Progenitor cell of endocrine pancreas (in vitro differentiated cells): ENCODE measurements at places on chromosomes 13 and 19. TPM values are rescaled to one million over a fixed set of nuclear protein-coding genes. Genes with fewer than 3 reads are reported as not detected.

The GZMM gene
- total RNA-seq: 0.31 TPM in 1 of 2 replicates, not detected in the other

The PCSK4 gene
- total RNA-seq: 32.9 and 37.7 TPM in 2 replicates

The KIRREL2 gene
- 97.5 and 100.0 TPM in 2 replicates for total RNA-seq

The WDR87 gene
- 0.02 TPM in 1 of 2 replicates, not detected in the other for total RNA-seq

The FSD1 gene
- total RNA-seq: 22.2 and 25.1 TPM in 2 replicates

The EBI3 gene
- total RNA-seq: not detected in 2 replicates

The C1QTNF9 gene
- total RNA-seq: not detected in 2 replicates

The ZNF415 gene
- 13.6 and 18.1 TPM in 2 replicates for total RNA-seq

The CYP4F11 gene
- not detected in 2 replicates for total RNA-seq

The STARD13 gene
- 11.6 and 11.7 TPM in 2 replicates for total RNA-seq

The SRRM5 gene
- total RNA-seq: 0.64 and 0.79 TPM in 2 replicates

The SLC6A16 gene
- total RNA-seq: 10.5 and 11.8 TPM in 2 replicates

The LGALS7 gene
- 0.91 TPM in 1 of 2 replicates, not detected in the other for total RNA-seq

The ZNF446 gene
- total RNA-seq: 17.7 and 19.4 TPM in 2 replicates

The ZIC2 gene
- 0.13 TPM in 1 of 2 replicates, not detected in the other for total RNA-seq

The LIN7B gene
- 7.0 and 9.3 TPM in 2 replicates for total RNA-seq

The NXNL1 gene
- not detected in 2 replicates for total RNA-seq

The ATP1A3 gene
- total RNA-seq: 0.29 TPM in 2 replicates

The KLK6 gene
- 0.62 and 1.2 TPM in 2 replicates for total RNA-seq

The CABP5 gene
- not detected in 2 replicates for total RNA-seq

The TRIM28 gene
- total RNA-seq: 699 and 731 TPM in 2 replicates

The FREM2 gene
- 75.3 and 92.8 TPM in 2 replicates for total RNA-seq

The IFI30 gene
- not detected in 2 replicates for total RNA-seq

The PSG1 gene
- total RNA-seq: not detected in 2 replicates

The RGL3 gene
- total RNA-seq: 266 and 284 TPM in 2 replicates

The GEMIN7 gene
- total RNA-seq: 29.8 and 39.4 TPM in 2 replicates

The PLA2G4C gene
- 0.26 and 0.93 TPM in 2 replicates for total RNA-seq

The MCF2L gene
- 82.6 and 90.0 TPM in 2 replicates for total RNA-seq

The ZNF709 gene
- total RNA-seq: 5.8 and 9.1 TPM in 2 replicates

The CAMSAP3 gene
- total RNA-seq: 103 and 115 TPM in 2 replicates

The PPM1N gene
- 0.62 TPM in 1 of 2 replicates, not detected in the other for total RNA-seq

The KIR2DL1 gene
- total RNA-seq: not detected in 2 replicates

The KDM4B gene
- total RNA-seq: 59.6 TPM in 2 replicates

The RXFP2 gene
- total RNA-seq: not detected in 2 replicates

The URAD gene
- total RNA-seq: not detected in 2 replicates

The ZNF681 gene
- total RNA-seq: 10.2 and 11.5 TPM in 2 replicates

The ZNF536 gene
- total RNA-seq: 2.0 TPM in 2 replicates

The LILRA1 gene
- total RNA-seq: not detected in 2 replicates

The OLFM4 gene
- not detected in 2 replicates for total RNA-seq

The PSG4 gene
- total RNA-seq: not detected in 2 replicates

The SLC25A41 gene
- 1.4 and 1.5 TPM in 2 replicates for total RNA-seq

The MCEMP1 gene
- total RNA-seq: not detected in 2 replicates
